Activated CD8-positive, alpha-beta memory T cell treated with anti-CD3 and anti-CD28 coated beads, Interleukin-2, amount 10 ng/mL, durations not matched to agents 7 days and 5 days (primary cell): ENCODE measurements at places on chromosomes 2 and 18.
A peak's percentile ranks its signal among the peaks of the same experiment; 100 is the strongest.

DNA sequence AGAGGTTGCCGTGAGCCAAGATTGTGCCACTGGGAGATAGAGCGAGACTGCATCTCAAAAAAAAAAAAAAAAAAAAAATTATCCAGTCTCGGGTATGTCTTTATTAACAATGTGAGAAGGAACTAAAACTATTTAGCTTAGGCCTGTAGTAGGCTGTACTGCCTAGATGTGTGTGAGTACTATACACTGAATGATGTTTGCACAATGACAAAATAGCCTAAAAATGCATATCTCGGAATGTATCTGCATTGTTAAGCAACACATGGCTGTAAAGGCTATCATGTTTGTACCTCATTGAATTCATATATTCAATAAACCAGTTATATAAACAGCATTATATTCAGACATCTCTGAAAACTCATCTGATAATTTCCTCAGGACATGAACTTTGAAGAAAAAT, 191.2 kb upstream of the SESTD1 start:
- no peak for DNase-seq

- DNase-seq: no peak
These were observed 130.2 kb upstream of the MAP3K20 start for GRCh38 chr2:172945510-172945850.

DNA sequence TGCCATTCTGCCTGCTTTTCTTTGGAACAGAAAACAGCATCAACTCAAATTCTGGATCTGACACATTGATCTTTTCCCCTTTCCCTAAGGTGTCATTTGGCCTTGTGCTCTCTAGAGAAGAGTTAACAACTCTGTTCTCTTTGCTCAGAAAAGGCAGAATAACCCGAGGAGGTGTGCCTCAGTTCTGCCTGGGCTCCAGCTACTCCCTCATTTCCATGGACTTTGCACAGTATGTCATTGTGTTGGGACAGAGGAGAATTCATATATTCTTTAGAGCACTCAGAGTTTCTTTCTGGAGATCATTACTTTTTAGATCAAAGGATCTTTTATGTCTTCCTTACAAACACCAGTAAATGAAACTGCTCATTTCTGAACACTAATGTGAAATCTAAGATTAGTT, 249.1 kb downstream of the PHLPP1 start:
- no peak for DNase-seq

DNA sequence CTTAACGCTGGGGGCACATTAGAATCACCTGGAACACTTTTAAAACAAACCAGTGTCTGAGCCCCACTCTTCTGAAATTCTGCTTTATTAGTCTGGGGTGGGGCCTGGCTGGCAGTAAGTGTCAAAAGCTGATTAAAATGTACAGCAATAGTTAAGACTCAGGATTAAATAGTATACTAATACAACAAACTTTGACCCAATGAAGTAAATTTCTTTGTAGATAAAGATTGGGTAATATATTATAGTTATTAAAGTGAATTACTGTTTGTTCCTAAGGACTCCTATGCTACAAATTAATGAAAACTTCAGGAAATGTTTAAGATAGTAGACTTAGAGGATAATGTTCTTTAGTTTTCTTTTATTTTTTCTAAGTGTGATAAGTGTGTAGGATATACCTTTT, 160.9 kb downstream of the FAM124B start:
- DNase-seq: no peak

DNA sequence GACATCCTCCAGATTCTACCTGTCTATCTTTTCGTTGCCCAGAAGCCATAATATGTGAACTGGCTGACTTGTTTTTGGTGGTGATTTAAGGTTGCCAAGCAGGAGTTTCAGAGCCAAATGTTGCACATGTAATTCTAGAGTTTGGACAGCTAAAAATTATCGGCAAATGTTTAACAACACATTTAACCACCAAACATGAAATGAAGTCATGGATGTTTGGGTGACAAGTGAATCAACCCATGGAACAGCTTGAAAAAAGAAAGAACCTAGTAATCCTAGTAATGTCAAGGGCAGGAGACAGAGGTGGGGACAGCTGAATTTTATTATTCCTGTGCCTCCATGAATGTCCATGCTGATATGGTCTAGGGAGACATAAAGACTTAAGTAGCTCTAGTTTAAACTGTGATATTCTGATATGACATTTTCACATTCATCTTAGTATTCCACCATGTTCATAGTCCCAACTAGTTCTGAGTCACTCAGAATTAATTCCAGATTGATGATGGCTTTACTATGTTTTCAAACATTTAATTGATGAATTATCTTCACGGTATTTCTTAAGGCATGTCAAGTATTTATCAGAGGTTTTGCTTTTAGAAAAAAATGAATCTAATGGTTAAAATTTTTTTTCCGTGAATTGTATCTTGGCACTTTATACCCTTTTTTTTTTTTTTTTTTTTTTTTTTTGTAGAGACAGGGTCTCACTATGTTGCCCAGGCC, 101.7 kb downstream of the SOCS6 start:
- DNase-seq: no peak

DNA sequence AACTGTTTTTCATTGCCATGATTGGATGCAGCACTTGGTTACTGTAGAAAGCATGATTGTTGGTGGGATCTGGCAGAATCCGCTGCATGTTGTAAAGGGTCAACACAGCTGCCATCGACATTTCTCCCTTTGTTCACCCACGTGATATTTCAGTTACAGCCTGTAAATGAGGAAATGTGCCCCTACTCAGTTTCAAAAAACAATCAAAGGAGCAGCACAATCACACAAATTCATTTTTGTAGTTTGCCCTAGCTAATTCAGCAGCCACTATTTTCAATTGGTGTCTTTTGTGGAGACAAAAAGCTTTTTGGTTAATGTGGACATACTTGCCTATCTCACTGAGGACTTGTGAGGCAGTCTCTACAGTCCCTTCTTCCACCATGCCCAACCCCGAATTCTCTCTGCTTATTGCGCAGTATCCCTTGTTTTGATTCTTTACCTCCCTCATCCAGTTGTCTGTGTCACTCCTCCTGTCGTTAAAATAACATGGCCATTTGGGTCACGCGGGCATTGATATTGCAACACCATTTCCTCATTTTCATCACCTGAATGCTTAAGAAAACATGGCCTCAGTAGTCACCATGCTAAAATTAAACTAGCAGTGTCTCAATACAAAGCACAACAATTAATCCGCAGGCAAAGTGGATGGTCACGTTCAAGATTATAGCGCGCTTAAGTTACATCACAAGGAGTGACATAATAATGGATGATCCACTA, 6.4 kb upstream of the PROC start:
- no peak for DNase-seq

- DNase-seq: no peak
These were observed 18.0 kb downstream of the NMUR1 start for GRCh38 chr2:231512222-231512621.

DNA sequence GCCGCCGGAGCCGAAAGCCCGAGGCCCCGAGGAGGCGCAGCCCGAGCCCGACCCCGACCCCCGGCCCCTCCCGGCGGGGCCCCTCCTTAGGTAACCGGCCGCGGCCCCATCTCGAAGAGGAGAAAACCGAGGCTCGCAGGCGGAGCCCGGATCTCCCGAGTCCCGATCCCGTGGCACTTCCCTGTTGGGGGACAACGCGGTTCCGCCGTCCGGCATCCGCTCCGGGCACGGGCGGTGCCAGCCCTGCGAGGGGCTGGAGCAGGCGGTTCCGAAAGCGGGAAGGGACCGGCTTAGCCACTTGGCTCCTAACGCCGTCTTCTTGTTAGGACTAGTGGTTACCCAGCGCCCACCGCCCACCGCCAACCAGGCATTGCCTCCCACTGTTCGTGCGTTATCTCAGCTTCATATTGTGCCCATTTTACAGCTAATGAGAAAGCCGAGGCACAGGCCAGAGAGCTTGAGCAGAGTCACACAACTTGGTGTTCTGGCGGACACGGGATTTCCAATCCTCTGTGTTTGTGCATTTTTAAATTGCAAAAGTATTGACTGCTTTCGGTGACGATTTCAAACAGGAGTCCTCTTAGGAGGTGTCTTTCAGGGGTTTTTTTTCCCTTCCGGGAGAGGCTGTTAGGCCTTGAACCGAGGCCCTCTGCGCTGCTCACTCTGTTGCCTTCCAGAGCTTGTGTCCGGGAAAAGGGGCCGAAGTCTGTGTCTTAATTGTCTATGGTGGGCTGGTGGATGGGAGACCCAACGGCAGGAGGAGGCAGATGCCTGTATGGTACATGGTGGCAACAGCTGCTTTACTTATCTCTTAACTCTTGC, 562 bp downstream of the CENPA start:
- DNase-seq: peak; percentile 65

DNA sequence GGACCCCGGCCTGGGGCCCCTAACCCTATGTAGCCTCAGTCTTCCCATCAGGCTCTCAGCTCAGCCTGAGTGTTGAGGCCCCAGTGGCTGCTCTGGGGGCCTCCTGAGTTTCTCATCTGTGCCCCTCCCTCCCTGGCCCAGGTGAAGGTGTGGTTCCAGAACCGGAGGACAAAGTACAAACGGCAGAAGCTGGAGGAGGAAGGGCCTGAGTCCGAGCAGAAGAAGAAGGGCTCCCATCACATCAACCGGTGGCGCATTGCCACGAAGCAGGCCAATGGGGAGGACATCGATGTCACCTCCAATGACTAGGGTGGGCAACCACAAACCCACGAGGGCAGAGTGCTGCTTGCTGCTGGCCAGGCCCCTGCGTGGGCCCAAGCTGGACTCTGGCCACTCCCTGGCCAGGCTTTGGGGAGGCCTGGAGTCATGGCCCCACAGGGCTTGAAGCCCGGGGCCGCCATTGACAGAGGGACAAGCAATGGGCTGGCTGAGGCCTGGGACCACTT, 16.4 kb downstream of the EMX1 start:
- DNase-seq: no peak

DNA sequence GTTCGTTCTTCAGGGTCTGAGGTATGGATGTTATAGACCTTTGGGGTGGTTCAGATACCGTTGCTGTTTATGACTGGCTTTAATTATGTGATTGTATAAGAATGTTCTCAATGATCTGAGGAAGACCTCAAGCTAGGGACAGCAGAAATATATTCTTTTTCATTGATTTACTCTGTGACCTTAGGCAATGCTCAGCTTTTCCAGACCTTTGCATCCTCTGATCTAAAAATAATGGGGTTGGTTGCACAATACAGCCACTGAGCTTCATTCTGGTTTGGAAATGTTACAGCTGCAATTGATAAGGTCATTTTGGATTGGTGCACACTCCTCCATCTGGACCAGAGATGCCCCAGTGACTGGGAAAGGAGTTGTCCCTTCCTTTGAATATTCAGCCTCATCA, 17.2 kb upstream of the CABYR start:
- DNase-seq: no peak

DNA sequence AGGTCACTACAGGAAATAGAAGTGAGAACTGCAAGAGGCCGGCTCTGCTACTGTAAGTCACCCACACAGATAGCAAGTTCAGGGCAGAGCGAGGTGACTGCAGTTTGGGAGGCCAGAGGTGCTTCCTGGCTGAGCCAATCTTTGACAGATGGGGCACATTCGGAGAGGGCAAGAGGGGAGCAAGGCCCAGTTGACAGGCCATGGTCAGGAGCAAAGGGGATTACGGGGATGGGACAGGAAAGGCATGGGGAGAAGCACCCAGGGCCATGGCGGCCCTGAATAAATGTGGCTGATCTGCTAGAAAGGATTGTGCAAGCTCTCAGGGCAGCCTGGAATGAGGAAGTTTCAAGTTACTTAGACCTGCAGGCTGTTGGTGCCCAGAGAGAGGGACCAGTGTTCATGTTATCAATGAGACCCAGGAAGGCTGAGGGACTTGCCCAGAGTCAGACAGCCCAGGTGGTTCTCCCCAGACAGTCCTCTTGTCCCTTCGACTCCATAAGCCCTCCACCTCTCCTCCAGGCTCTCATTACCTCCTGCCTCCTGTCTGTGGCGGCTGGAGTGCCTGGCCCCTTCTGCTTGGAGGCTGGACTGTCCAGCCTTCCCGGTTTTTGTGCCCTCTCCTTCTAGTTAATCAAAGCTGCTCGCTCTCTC, 123.3 kb downstream of the CTIF start:
- DNase-seq: no peak

DNA sequence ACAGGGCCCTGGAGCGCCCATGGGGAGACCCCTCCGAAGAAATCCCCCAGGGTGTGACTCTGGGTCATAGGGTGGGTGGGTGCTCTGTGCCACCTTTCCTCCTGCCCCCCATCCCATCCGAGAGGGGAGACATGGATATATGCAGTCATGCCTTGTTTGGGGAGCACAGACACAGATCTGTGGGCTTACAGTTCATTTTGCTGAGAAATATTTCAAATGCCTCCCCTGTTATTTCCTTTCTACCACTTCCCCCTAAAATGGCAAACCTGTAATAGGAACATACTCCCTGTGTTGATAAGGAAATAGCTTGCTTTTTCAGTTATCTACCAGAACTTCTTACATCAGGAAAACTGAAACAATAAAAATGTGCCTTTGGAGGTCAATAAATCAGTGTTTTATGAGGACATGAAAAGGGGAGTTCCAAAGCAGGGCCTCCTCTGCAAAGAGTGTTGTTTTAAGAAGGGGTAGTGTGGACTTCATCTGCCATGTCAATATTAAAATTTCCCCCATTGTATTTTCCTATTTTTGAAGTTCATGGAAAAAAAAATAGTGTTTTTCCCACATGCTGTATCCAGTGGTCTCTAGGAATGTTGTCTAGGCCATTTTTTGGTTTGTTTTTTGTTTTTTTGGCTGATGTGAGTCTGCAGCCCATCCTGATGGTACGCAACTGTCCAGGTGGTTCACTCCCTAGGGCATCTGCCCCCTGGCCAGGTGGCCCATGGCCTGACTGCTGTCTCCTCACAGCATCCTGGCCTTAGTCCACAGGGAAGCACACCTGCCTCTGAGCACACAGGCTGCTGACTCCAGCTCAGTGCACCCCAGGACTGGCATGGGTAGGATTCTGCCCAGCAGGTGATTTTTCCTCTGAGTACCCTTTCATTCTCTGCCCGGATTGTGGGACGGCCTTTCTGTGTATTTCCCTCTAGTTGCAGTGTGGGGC, 3.7 kb downstream of the TNFRSF11A start:
- DNase-seq: no peak

DNA sequence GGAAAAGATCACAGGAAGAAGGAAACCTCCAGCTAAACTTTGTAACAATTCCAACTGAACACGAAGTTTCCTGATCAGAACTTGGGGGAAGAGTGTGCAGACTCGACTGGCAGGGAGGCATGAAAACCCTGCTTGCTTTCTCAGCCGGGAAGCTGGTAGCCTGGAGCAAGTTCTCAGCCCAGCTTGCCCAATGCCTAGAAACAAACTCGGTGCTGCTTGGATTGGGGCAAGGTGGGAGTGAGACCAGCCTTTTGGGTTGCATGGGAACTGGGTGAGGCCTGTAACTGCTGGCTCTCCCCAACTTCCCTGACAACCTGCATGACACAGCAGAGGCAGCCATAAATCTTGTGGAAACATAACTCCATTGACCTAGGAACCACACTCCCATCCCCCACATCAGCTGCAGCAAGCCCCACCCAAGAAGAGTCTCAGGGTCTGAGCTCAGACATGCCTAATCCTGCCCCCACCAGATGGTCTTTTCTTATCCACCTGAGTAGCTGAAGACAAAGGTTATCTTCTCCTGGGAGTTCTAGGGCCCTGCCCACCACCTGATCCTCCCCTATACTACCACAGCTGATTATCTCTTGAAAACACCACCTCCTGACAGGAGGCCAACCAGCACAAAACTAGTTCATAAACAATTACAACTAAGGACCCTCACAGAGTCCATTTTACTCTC, 1859.7 kb upstream of the CELF4 start:
- no peak for DNase-seq
